ENCODE measurements at places on chromosomes 13 and 19. TPM values are rescaled to one million over a fixed set of nuclear protein-coding genes. Genes with fewer than 3 reads are reported as not detected.

Gene TEX29
- total RNA-seq: not detected

Gene OR7C1
- not detected for total RNA-seq

Gene IZUMO1
- total RNA-seq: not detected

Gene ZNF492
- 0.35 TPM for total RNA-seq

Gene NXNL1
- not detected for total RNA-seq

Gene SHC2
- total RNA-seq: under 0.01 TPM

Gene LILRB3
- not detected for total RNA-seq

Gene KISS1R
- 0.18 TPM for total RNA-seq

Gene ZNF563
- 0.71 TPM for total RNA-seq

Gene PNMA8A
- total RNA-seq: 3.4 TPM

Gene ONECUT3
- not detected for total RNA-seq

Gene CRX
- not detected for total RNA-seq

Gene AKT2
- 97.3 TPM for total RNA-seq

Gene MAMSTR
- 2.7 TPM for total RNA-seq

Gene LILRA2
- not detected for total RNA-seq

Gene IRGC
- not detected for total RNA-seq

Gene ZSCAN1
- total RNA-seq: not detected

Gene DCLK1
- total RNA-seq: 1.2 TPM

Gene GRK1
- total RNA-seq: not detected

Gene CA11
- total RNA-seq: 1.2 TPM

Gene S1PR5
- not detected for total RNA-seq

Gene SUGP2
- 20.4 TPM for total RNA-seq

Gene ZNF541
- total RNA-seq: not detected

Gene C3
- total RNA-seq: 3.5 TPM

Gene FCAR
- not detected for total RNA-seq

Gene KCTD15
- total RNA-seq: 35.7 TPM

Gene NTN5
- not detected for total RNA-seq

Gene CGB5
- not detected for total RNA-seq

Gene TMEM59L
- total RNA-seq: 2.0 TPM
